ENCODE measurements at places on chromosomes 4 and X.

DNA sequence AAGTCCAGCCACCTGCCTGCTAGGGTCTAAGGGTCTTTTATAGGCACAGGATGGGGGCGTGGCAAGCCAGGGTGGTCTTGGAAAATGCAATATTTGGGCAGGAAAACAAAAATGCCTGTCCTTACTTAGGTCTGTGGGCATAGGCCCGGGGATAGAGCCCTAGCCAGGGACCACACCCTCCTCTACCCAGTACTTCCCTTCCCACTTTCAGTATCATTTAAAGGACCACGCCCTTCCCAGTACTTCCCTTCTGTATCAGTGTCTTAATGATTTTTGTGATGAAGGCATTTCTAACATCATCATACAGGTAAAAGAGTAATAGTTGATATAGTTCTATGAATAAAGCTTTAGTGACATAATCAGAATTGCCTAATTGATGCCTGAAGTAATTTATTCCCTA lies 11.4 kb downstream of the BANK1 start:
- DNase-seq: no peak

- DNase-seq: no peak
Observed at GRCh38 chr4:153138736-153139135, 65.5 kb upstream of the TRIM2 start.

- DNase-seq: no peak
Observed at GRCh38 chrX:54157561-54157960, 25.5 kb downstream of the FAM120C start.

DNA sequence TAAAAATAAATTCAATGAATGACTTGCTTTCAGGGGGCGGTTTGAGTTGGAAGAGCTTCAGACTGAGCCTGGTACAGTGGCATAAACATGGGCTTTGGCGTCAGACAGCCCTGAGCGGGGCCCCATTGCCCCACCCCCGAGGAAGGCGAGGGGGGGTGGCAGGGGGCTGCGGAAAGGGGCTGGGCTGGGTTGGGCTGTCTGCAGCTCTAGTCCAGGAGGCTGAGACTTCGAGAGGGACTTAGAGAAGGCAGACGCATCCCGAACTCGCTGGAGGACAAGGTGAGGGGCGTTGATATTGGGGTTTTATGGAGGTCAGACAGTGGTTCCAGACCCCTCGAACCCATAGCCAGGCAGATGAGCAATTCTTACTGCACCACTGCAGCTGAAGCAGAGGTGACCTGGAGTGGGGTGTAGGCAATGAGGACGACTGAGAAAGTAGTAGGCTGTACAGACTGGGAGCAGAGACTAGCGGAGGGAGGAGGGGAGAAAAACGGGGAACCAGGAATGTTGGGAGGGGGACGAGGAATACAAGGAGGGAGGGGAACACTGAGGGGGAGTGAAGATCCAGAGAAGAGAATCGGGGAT lies at the start of gene MAGED2:
Gene MAGED2, plus strand, starts transcription at position 222 of the 585 bp plus-strand sequence. CDS start 1,587 bp downstream, outside the sequence.
- peak; percentile 85 for DNase-seq

DNA sequence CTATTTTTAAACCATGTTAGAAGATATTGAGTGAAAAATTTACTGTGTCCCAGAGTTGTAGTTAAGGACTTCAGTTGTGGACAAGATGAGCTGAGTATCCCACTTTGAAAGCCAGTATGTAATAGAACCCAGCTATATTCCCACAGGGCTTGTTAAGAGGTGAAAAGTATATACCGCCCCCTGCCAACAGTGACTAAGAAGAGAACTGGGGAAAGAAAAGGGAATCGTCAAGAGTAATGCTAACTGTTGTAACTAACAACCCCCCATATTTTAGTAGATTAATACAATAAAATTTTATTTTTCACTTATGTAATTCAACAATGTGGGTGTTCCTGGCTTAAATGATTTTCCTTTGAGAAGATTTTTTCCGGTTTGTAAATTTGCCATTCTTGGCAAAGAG lies 250.4 kb upstream of the GIMD1 start:
- DNase-seq: no peak

GRCh38 chr4:12926189-12927066 lies 557.7 kb downstream of the RAB28 start:
- DNase-seq: no peak

- no peak for DNase-seq
Observed at GRCh38 chr4:112058433-112058832, 86.8 kb upstream of the FAM241A start.

- peak; percentile 31 for DNase-seq
Observed at GRCh38 chr4:99759346-99759984, 57.2 kb upstream of the DAPP1 start.

DNA sequence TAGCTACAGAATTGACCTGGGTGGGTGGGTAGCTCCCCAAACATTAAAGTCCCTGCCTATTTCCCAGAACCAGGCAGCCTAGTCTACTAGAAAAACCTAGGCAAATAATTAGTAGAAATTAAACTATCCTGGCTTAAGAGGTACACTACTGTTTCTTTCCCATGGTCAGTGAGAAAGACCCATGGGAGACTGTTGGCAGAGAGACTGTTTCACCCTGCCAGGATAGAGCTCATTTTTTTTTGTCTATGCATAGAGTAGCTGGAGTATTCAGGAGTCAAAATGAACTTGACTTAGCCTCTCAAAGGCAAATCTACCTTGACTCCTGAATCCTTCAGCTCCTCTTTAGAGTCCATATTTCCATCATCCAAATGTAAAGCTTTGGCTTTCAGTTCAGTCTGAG lies 107.0 kb upstream of the AR start:
- DNase-seq: no peak

DNA sequence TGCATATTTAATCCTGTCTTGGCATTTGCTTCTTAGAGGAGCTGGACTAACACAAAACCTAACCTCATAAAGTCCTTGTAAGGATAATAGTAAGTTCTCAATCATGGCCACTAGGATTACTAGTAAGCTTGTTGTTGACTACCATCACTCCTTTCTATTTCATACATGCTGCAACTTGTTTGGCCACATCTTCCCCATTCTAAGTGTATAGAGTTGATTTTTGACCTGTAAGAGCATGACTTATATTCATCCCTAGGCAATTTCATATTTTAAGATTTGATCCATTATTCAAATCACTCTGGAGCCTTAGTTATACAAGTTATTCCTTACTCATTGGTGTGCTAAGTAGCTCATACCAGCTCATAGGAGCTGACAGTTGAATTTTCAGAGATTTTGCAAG lies 109.4 kb downstream of the EFHC2 start:
- no peak for DNase-seq

GRCh38 chr4:185096032-185096653 lies 46.9 kb upstream of the SLC25A4 start:
- peak; percentile 24 for DNase-seq

DNA sequence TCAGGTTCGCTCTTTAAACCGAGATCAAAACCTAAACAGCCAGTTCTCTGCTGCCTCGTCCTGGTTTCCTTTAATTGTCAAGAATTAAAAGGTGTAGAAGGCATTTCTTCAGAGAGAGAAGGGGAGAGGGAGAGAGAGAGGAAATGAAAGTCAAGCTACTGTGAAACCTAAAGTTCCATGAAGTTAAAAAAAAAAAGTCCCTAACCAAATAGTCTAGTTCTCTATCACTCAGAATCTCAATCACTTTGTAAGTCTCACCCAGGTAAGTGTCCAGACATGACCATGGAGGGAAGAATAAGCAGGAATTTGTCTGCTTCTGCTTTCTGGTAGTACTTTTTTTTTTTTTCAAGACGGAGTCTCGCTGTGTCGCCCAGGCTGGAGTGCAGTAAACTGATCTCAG lies 18.8 kb upstream of the SMIM14 start:
- DNase-seq: no peak

- DNase-seq: no peak
Observed at GRCh38 chrX:122512561-122513072, 671.5 kb upstream of the GRIA3 start.

- peak; percentile 35 for DNase-seq
Observed at GRCh38 chrX:150084496-150085229, 146.4 kb upstream of the EOLA2 start.

- DNase-seq: no peak
Observed at GRCh38 chrX:120109378-120109777, 6.3 kb downstream of the RHOXF1 start.

DNA sequence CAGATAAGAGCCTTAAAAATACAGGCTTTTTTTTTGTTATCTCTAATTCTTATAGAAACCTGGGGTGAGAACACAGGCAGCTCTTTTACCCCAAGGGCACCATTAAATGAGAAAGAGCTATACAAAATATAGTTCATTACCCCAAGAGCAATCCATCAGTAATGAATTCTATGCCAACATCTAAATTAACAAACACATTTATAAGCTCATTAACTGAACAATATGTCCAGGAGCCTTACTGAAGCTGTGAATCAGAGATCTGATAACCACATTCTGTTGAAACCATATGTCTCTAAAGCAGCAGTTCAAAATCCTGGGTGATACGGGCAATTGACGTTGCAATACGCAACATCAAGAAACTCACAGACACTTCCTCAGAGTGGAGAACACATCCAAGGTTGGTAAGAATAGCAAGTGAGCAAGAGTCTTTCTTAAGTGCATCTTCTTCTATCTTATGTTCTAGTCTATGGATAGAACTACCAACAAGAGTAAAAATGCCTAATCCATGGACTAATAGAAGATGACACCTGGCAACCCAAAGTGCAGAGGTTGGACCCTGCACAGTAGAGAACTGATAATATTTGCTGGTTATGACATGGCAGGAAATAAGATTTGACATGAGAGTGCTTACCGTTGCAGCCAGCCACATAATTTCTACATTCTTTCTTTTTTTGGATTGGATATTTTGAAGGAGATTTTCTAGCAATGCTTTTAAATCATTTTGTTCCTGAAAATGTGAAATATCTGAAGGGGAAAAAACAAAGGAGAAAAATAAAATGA lies 449.3 kb downstream of the IL15 start:
- no peak for DNase-seq

DNA sequence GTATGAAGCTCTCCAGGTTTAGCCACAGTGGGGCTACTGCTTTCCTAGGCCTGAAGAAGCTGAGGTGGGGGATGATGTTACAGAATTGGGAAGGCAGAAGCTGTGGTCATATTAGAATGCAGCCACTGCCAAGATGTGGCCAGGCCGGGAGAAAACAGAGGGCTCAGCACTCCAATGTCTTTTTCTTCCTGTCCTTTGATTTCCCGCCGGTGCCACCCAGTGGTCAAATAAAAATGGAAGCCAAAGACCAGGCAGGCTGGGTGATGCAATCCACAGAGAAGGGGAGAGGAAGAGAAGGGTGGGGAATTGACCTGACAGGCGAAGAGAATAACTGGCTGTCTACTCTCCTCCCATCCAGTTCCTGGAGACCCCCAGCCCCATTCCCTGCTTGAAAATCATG lies 94.9 kb upstream of the SHISA3 start:
- DNase-seq: no peak

GRCh38 chr4:38273407-38273806 lies 313.2 kb downstream of the PTTG2 start:
- DNase-seq: no peak

GRCh38 chr4:8188085-8188484 lies 11.0 kb upstream of the SH3TC1 start:
- no peak for DNase-seq

GRCh38 chr4:120682981-120683380 lies 239.5 kb downstream of the PRDM5 start:
- DNase-seq: no peak

- DNase-seq: no peak
Observed at GRCh38 chrX:87873347-87873941, 355.8 kb downstream of the KLHL4 start.

GRCh38 chrX:145923376-145923775 lies 105.7 kb downstream of the SLITRK2 start:
- DNase-seq: no peak

- no peak for DNase-seq
Observed at GRCh38 chr4:94961420-94961819, 203.7 kb downstream of the BMPR1B start.

- no peak for DNase-seq
Observed at GRCh38 chrX:150683536-150684146, 9.6 kb upstream of the MTMR1 start.

DNA sequence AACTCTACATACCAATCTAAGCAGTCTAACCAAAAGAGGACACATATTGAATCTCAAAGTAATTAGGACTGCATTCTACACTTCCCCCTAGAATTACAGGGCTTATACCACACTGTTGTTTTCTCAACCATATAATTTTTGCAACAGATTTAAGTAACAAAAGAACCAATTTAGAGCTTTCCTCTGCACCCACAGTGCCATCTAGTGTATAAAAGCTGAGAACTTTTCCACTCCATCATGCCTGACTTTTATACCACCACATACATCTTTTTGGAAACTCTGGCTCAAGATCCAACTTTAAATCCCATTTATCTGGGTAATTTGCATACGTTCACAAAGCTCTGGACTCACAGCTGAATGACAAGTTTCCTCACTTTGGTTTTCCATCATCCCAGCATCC lies 99.5 kb downstream of the EFHC2 start:
- DNase-seq: no peak

DNA sequence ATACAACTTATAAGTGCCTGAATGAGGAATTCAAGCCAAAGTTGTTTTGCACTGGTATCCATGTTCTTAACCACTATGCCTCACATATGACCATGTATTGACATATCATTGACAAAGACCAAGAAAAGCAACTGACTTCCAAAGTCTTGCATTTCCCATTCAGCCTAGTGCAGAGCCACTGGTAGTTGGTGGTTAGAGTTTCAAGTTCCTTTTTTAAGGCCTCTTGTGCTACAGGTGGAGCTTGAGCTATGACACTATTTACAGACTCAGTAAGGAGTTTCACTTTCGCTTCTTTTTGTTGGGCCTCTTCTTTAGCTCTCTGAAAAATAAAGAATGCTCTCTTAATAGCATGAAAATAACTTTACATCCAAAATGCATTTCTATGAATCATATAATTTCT lies 763.0 kb downstream of the DMD start:
- no peak for DNase-seq

DNA sequence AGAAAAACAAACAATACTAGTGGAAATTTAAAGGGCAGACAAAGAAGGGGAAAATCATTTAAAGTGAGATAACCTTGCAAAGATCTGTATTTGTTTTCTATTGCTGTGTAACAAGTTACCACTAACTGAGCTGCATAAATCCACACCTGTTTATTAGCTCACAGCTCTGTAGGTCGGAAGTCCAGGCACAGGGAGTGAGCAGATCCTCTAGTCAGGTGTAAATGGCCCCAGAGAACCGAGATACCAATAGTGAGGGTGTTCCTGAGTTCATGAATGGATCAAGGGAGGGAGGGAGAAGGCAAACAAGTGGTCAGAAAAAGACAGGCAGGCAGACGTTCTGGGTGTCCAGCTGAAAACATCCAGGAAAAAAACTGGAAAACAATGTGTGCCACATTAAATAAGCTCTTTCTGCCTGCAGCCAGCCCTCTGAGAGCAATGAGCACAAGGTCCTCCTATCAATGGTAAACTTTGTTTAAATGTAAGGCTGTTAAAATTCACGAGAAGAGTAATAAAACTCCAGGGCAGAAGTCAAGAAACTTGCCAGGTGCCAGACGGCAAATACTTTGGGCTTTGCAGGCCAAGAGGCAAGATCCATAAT lies 25.0 kb downstream of the ADGRA3 start:
- no peak for DNase-seq

GRCh38 chr4:4995103-4995907 lies 24.0 kb downstream of the CYTL1 start:
- peak; percentile 76 for DNase-seq

DNA sequence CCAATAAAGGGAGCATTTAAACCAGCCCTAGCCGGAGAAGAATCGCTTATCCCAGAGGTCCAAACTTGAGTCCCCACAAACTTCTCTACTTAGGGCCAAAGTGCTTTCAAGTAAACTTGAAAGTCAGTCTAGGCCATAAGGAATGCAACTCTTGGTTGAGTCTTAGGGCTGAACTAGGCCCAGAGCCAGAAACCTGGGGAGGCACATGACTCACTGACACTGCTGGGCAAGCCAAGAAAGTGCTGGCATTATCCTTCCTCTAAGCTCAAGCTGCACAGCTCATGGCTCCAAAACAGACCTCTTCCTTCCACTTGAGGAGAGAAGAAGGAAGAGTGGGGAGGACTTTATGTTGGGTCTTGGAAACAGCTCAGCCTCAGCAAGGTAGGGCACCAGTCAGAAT lies 1257.3 kb upstream of the DIAPH2 start:
- no peak for DNase-seq
